ENCODE measurements at places on chromosomes 2 and 18.

DNA sequence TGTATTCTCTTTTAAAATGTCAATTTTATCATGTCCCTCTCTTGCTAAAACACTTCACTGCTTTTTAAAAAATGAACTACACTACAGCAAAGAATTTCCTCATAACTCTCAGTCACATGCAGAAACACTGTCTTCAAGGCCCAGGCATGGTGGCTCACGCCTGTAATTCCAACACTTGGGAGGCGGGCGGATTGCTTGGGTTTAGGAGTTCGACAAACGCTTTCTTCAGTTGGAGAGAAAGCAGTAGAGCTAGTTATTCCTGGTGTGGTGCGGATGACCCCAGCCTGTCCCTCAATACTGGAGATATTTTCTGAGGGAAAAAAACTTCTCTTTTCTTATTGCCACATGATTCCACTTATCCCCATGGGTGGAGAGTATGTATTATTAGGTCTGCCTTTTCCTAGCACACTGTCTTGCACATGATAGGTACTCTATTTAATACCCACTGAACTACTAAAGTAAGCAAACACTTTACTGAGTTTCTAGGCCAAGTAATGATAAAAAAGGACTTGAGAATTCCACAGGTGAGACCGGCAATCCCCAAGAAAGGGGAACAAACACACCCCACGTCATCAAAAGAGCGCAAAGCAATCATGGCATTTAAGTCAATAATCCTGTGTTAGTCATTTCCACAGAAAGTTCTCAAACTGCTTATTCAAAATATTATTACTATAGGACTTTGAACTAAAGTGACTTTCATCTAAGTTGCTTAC is 77.1 kb downstream of the SPIRE1 start:
- no peak for DNase-seq

DNA sequence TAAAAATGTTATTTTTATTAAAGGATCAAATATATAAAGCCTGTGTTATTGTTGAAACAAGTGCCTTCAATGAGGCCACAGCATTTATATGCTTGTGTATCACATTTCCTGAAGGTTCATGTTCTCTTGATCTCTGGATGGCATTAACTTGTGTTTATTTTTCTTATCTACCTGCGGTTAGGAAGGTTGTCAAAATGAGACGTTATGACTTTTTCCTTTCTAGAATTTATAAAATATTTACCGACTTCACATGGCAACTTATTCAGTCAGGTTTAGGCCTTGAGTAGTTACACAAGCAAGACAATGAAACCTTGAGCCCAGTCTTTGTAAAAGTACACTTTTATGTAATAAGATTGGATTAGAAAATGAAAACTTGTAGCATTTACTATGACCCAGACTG is 196.4 kb upstream of the ACVR2A start:
- no peak for DNase-seq

GRCh38 chr18:44938720-44939665 is 258.3 kb downstream of the SETBP1 start:
- no peak for DNase-seq

GRCh38 chr18:6239716-6240115 is 175.0 kb downstream of the L3MBTL4 start:
- no peak for DNase-seq

DNA sequence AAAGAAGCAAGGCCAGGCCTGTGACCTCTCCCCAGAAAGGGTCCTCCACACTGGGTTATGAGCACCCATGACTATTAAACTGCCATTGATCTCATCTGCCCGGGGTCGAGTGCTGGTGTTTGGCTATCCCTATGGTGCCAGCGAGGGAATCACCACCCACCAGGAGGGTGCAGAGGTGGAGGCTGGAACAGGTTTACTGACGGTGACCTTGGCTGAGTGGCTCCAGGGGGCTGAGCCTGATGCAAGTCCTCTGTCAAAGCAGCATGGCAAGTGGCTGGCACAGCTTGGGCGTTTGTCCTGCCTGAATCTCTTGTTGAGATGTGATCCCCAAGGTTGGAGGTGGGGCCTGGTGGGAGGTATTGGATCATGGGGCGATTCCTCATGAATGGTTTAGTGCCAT is 196.4 kb upstream of the HDAC4 start:
- DNase-seq = no peak

GRCh38 chr18:7383002-7383980 is 152.4 kb downstream of the LRRC30 start:
- DNase-seq = no peak

GRCh38 chr2:102142829-102143449 is 393 bp downstream of the IL1R1 start:
- DNase-seq = no peak

DNA sequence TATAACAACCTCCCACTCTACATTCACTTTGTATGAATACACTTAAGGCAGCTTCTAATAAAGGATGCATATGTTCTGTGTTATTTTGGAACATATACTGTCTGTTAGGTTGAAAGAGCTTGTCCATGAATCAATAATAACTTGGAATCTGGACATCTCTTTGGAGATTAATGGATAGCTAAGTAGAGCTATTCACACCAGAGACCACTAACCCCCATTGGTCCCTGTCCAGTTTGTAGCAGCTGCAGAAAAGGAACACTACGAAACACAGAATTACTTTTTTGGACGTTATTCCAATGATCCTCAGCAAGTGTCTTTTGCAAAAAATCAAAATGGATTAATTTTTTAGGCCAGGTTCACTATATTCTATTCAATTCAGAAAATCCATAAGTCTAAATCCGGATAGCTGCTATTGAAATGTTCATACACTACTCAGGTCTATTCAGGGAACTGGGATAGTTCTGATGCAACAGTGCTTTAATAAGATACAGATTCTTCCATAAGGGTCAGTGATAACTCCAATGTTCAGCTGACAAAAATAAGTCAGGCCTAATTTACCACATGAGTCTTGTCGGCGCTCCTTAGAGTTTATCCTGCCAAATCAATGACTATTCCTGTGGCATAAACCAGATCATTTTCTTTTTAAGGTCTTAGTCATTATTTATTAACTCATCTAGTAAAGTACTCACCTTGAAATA is 44.2 kb downstream of the NRXN1 start:
- DNase-seq = no peak

DNA sequence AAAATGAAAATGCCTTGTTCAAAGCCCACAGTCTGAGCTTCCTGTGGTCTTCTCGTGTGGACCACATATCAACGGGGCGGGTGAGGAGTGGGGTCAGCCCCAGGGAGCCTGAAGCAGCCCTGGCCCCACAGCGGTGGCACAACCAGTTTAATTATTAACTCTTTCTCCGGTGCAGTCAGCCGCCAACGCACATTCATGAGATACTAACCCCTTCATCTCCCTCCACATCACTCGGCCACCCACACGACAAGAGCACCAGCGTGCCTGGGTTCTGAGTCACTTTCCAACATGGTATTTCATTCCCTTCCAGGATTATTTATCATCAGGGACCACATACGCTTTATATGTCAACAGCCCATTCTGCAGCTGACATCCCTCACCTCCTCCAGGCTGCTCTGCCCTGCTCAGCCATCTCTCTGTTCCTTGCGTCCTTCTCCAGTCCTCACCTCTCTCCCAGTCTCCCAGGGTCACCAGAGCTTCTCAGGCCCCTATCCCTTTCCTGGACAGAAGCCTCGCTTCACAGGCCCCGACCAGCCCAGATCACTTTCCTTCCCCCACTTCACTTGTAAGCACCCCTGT is 48.0 kb upstream of the ID2 start:
- no peak for DNase-seq

GRCh38 chr2:202690321-202690900 is 55.6 kb downstream of the FAM117B start:
- DNase-seq = no peak

GRCh38 chr2:162369551-162369950 is 25.6 kb downstream of the GCA start:
- no peak for DNase-seq

DNA sequence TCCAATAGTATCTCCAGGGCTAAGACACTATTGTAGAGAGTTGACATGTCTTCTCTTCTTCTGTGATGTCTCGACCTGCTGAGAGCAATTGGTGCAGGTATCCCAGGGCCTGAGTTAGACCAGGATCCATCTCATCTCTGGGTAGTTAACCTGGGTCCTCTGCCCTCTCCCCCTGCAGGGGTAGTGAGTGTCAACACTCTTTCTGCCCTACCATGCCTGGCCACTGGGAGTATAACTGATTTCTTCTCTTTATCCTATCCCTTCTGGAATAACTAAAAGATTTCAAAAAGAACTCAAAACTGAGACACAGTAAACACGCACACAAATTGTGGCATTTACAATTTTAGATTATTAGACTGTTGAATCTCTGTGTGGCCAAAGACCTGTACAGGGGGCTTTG is 20.8 kb upstream of the SIX3 start:
- no peak for DNase-seq

DNA sequence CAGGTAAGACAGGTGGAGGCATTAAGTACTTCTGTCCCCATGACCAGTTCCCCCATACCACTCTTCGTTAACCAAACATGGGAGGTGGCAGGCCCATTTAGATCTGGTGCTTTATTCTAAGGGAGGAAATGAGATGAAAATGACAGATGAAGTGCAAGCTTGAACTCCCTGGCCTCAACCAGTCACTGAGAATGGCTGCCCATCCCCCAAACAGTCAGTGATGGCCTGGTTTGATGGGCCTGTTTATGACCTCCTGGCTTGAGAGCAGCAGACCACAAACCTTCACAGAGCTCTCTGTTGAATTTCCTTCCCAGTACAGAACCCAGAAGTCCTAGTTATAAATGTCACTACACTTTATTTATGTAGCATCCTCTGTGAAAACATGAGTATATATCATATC is 31.1 kb downstream of the EPAS1 start:
- no peak for DNase-seq

- no peak for DNase-seq
Measured at GRCh38 chr2:24515335-24515734, 24.3 kb downstream of the NCOA1 start.

GRCh38 chr18:76443519-76444445 is 51.3 kb downstream of the ZNF516 start:
- DNase-seq = no peak

GRCh38 chr2:174442546-174443510 is 44.0 kb downstream of the GPR155 start:
- DNase-seq = no peak

- DNase-seq = no peak
Measured at GRCh38 chr2:181239201-181239799, 217.9 kb upstream of the ITGA4 start.

- DNase-seq = no peak
Measured at GRCh38 chr2:204268971-204269370, 276.3 kb upstream of the PARD3B start.

DNA sequence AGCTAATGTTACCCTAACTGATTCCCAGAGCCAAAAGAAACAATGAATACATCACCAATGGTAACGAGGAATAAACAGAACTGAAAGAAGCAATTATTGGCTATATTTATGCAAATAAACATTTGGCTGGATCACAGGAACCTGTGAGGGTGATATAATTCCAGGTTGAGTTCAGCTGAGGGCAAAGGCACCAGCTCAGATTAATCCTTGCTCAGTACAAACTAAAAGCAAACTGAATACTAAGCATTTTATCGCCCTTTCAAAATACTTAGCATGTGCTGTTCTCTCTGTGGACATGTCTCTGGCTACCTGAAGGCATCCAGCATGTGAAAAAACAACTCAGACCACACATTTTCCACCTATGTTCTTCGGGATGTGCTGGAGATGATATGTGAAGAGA is 791.7 kb downstream of the METTL4 start:
- DNase-seq = no peak

DNA sequence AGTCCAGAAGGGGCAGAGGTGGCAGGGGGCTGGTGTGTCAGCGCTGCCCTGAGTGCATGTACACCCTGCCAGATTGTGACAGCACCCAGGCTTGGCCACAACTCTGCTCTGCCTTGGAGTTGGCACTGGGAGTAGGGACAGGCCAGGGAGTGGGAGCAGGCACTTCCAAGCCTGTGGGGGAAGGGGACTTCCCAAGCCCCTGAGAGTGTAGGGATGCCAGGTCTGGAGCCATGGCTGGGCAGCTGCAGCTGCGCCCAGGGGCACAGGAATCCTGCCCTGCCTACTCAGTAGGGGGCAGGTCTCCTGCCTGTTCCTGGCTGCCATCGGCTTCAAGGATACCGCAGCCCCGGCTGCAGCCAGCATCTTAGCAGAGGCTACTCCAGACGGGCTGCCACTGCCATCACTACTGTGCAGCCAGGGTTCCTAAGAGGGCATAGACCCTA is 109.4 kb downstream of the CALCRL start:
- DNase-seq = no peak

DNA sequence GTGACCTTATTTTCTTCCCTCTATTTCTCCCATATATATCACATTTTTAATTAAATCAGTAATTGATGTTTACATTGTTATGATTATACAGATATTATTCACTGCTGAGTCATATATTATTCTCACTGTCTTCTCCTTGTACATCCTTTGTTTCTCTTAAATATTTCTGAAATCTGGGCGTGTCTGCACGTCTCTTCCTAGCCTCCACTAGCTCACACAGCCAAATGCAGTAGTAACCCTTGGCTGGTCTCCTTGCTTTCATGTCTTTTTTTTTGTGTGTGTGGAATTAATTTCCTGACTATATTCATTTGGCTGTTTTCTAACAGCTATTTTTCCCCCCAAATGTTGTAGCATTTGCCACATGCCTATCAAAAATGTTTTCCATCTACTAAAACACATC is 15.8 kb downstream of the CCNYL1 start:
- no peak for DNase-seq

GRCh38 chr18:44876024-44876423 is 195.3 kb downstream of the SETBP1 start:
- no peak for DNase-seq

GRCh38 chr2:60215386-60215901 is 338.0 kb downstream of the BCL11A start:
- no peak for DNase-seq

DNA sequence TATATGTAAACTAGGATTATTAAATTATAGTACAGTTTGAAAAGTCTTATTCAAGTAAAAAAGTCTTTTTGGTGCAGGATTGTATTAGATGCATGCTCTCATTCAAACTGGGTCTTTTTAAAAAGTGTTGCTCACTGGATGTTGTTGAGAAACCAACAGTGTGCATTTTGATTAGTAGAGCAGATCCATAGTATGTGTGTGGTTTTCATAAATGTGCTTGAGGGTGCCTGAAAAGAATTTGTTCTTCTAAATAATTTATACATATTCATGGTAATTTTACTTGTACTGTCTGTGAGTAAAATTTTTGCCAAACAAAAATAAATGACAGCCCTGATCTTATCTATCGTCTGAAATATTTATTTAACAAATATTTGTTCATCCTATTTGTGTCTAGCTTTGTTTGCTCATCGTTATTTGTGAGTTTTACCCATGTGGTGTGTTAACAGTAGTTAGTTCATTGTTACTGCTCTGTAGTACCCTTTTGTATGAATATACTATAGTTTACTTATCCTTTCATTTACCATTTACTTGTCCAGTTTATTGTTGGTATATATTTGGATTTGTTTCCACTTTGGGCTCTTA is 50.4 kb downstream of the PTPN4 start:
- DNase-seq = no peak

DNA sequence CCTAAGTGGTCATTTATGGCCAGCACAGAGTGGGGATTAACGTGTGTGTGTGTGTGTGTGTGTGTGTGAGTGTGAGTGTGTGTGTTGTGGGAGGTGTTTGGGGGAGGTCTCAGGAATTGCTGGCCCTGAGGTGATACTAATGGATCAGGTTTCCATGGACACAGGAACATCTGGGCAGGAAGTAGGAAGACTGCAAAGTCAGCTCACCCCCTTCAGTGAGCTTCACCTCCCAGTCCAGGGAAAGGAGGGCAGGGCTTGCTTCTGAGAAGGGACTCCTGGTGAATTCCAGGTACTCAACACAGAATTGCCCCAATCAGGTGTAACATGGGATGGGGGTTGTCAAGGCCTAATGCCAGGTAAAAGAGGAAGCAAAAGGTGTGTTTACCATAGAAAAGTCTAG is 30.3 kb upstream of the IL1R1 start:
- no peak for DNase-seq
